ENCODE measurements at places on chromosomes 12 and 14. TPM values are rescaled to one million over a fixed set of nuclear protein-coding genes. Genes with fewer than 3 reads are reported as not detected.

GRCh38 chr12:118145113-118145797, 9.3 kb downstream of the PEBP1 start:
- peaks cover 5% of the 10 kb centered on the region for H3K4me1 ChIP-seq
- DNase-seq, result no peak
- no peaks in the 10 kb centered on the region for H3K27me3 ChIP-seq
- peaks cover 2% of the 10 kb centered on the region for H3K36me3 ChIP-seq

GRCh38 chr14:42523666-42524065, 917.0 kb downstream of the LRFN5 start:
- H3K27me3 ChIP-seq, result no peaks in the 10 kb centered on the region
- no peak for DNase-seq
- no peaks in the 10 kb centered on the region for H3K36me3 ChIP-seq

The TROAP gene
- 0.55 TPM for total RNA-seq

The SLC8A3 gene
- total RNA-seq, result 2.2 TPM

Data from T-helper 17 cell (primary cell).